ENCODE measurements at places on chromosomes 2 and 18. TPM values are rescaled to one million over a fixed set of nuclear protein-coding genes. Genes with fewer than 3 reads are reported as not detected.

The KCNS3 gene
- total RNA-seq = not detected

The CYP27C1 gene
- total RNA-seq = not detected

The MARCHF4 gene
- total RNA-seq = not detected

The CYP1B1 gene
- 24.3 TPM for total RNA-seq

The CELF4 gene
- total RNA-seq = not detected

The ASXL2 gene
- 38.9 TPM for total RNA-seq

DNA sequence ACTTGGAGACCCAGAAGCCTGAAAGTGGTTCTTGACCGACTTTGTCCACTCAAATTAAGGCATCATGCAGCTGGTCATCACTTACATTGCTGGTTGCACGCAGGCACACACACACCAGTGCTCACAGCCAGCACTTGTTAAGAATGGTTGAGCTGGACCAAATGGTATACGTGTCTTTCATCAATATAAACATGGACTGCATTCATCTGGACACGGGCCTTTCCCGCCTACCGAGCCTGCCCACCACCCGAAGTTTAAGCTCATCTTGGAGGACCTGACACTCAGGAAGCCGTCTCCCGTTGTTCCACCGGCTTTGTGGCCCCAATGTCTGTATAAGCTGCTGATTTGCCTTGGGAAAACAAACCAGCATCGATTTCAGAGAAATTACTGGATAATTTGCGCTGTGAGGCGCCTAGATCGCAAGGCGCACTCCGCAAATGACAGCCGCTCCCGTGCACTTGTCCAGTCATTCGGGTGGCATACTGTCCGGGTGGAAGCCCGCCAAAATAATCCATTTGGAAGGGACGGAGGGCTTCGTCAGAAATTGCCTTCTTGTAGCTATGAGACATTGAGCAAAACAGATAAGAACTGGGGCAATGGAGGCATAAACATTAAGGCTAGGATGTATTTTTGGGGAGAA, 40.1 kb upstream of the AKAIN1 start:
- peak overlapping the region; percentile 90 for H3K4me3 ChIP-seq
- no peaks in the 10 kb centered on the region for H3K27me3 ChIP-seq
- no peak for DNase-seq
- peak overlapping the region; percentile 99 for H3K27ac ChIP-seq
- peaks cover 26% of the 10 kb centered on the region for H3K4me1 ChIP-seq

DNA sequence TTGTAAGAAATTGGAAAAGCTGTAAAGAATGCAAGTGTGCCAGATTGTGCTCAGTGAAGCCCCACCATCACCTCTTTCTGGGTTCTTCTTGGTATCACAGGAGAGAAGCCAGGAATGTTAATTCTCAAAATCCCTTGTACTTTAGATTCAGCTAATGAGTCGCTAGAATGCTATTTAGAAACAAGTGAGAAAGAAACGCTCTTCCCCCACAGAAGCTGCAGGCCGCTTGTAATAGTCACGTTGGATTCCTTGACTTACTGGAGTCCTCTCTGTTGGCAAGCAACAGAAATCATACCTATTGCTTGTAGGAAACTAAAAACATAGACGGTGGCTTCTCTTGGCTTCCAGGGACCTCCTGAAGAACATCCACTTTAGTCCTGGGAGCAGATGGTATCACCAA, 375.6 kb upstream of the LRATD1 start:
- no peaks in the 10 kb centered on the region for H3K27me3 ChIP-seq
- DNase-seq = no peak

GRCh38 chr2:229087843-229088516, 183.1 kb downstream of the PID1 start:
- no peak for DNase-seq
- no peak overlapping the region for H3K4me3 ChIP-seq
- no peak overlapping the region for H3K27ac ChIP-seq
- no peaks in the 10 kb centered on the region for H3K27me3 ChIP-seq

DNA sequence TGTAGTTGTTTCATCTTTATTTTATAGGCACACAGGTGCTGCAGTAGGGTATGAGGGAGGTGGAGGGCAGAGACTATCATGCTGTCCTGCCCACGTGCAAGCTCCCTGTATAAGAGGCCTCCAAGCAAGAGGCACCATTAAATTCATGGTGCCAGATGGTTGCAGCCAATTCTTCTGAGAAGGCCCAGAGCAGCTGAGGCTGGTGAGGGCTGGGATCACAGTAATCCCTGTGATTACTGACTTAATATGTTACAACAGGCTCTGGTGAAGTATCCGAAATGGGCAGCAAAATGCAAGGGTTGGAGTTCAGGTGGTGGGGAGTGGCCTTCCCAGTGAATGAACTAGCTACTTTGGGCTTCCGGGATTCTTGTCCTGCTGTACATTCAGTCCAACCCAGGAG, 191.9 kb upstream of the SMAD2 start:
- no peak for DNase-seq
- peaks cover 24% of the 10 kb centered on the region for H3K4me1 ChIP-seq
- H3K27ac ChIP-seq = no peak overlapping the region

GRCh38 chr2:60440767-60441163, 112.7 kb downstream of the BCL11A start:
- H3K36me3 ChIP-seq = no peaks in the 10 kb centered on the region
- no peak overlapping the region for H3K27ac ChIP-seq
- no peak for DNase-seq
- no peak overlapping the region for H3K4me3 ChIP-seq

DNA sequence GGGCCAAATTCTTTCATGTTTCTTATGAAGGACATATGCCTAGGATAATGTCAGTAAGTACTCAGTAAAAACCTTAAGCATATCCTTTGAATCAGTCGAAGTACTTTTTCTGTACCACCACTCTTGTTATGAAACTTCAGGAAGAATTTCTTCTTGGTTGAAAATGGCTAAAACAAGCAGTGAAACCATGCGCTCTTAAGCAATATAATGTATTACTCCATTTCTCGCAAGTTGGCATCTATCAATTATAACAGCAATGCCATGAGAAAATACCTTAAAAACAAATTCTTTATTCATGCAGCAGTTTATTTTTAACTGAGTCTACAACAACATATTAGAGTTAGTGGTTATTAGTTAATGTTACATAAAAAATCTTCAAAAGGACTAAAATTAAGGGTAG, 41.0 kb downstream of the SLC66A3 start:
- H3K4me1 ChIP-seq = no peaks in the 10 kb centered on the region
- H3K36me3 ChIP-seq = peaks cover 5% of the 10 kb centered on the region
- no peak overlapping the region for H3K27ac ChIP-seq
- H3K27me3 ChIP-seq = no peaks in the 10 kb centered on the region
- DNase-seq = no peak

GRCh38 chr18:32042337-32042736, 23.7 kb downstream of the RNF125 start:
- DNase-seq = no peak
- H3K4me1 ChIP-seq = peaks cover 73% of the 10 kb centered on the region
- peak overlapping the region; percentile 62 for H3K27ac ChIP-seq
- H3K36me3 ChIP-seq = peaks cover 54% of the 10 kb centered on the region

DNA sequence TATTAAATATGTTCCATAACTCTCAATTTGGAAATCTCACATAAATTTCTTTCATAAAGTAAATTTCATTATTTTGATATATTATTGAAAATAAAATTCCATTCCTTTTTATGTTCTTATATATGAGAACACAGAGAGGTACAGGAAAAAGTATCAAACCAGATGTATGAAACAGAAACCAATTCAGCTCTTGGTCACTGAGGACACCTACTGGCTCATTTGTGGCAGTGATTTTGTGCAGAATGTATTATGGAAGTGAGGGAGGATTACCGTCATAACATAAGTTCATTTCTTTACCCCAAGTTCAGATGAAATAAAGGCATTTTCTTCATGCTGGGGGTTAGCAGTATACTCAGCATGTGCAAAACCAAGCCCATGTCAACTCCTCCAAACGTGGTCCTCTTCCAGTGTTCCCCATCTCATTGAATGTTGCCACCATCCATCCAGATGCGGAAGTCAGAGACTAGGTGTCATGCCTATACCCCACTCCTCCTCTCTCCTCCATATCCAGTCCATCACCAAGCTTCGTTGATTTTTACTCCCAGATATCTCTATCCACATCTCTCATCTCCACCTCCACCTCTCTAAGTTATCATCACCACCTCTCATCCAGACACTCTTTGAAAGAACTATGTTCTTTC, 41.7 kb upstream of the MALL start:
- peak; percentile 12 for DNase-seq
- no peak overlapping the region for H3K27ac ChIP-seq
- peaks cover 28% of the 10 kb centered on the region for H3K4me1 ChIP-seq
- peaks cover under 1% of the 10 kb centered on the region for H3K27me3 ChIP-seq
- H3K36me3 ChIP-seq = peaks cover 14% of the 10 kb centered on the region

DNA sequence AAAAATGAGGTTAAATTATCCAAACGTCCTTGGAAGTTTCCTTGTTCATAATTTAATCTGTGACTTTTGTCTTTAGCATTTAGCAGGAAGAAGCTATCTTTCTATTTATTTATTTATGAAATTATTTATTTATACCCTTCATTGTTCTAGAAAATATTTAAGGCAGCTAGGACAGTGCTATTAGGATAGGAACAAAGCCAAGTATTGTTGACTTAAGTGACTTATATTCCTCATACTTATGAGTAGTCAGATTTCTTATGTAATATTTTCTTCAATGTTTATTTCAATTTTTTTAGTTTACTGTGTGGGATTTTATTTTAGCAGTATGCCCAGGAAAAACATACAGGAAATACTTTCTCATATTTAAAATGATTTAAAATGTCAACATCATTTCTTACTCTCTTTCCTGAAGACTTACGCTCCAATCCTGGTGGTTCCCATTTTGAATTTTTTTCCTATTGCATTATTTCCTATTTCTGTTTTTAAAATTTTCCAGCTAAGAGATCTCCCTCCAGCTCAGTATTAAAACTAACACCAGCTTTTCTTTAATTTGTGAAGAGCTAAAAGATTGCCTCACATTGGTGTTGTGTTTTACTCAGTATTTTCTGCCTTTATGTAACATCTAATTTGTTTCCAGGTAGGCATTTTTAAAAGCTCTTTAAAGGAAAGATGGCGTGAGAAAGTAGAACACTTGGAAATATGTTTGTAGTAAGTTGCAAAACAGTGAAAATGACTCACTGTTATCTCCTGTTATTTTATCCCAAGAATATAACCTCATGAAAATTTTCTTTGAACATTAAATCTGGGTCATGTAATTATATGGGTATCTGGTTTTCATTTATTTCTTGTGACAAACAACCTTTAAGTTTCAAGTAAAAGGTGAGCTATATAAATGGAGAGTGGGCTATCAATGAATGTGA, 32.2 kb downstream of the MAPRE2 start:
- H3K27me3 ChIP-seq = no peaks in the 10 kb centered on the region
- peak overlapping the region; percentile 60 for H3K27ac ChIP-seq
- H3K36me3 ChIP-seq = peaks cover 2% of the 10 kb centered on the region
- H3K4me3 ChIP-seq = no peak overlapping the region
- no peak for DNase-seq

DNA sequence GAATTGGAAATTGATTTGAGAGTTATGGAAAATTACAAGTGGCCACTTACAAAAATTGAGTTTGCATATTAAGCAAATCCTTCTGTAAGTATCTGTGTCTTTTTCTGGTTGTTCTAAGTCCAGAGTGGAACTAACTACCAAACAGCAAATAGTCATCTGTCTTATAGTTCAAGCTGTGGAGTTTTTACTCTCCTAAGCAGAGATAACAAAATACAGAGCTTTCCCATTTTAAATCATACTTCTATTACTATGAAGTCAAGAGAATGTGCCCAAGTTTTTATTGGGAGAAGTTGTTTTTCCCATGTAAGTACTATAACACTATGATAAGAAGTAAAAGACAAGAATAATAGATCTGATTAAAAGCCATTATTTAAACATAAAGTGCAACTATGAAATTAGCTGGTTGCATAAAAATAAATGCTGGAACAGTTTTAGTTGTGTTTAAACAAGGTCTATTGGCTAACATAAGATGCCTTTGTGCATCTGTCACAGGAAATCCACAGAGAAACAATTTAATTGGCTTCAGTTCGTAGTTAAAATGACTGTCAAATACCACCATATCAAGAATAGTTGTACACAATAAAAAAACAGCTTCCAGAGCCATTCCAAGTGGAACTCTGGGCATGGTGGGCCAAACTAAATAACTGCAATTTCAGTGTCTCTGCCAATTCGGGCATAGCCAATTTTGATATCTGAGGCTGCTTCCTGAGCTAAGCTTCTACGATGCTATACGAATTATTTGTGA, 1467.4 kb upstream of the NXPH2 start:
- no peaks in the 10 kb centered on the region for H3K4me1 ChIP-seq
- no peaks in the 10 kb centered on the region for H3K36me3 ChIP-seq
- H3K4me3 ChIP-seq = no peak overlapping the region
- no peak overlapping the region for H3K27ac ChIP-seq
- no peaks in the 10 kb centered on the region for H3K27me3 ChIP-seq

GRCh38 chr2:171307560-171307959, 126.2 kb downstream of the METTL8 start:
- H3K4me3 ChIP-seq = no peak overlapping the region
- no peaks in the 10 kb centered on the region for H3K27me3 ChIP-seq
- DNase-seq = no peak
- peaks cover 12% of the 10 kb centered on the region for H3K36me3 ChIP-seq
- H3K4me1 ChIP-seq = no peaks in the 10 kb centered on the region

GRCh38 chr2:88227446-88227845, 57.3 kb downstream of the THNSL2 start:
- peaks cover 10% of the 10 kb centered on the region for H3K27me3 ChIP-seq
- no peaks in the 10 kb centered on the region for H3K36me3 ChIP-seq
- DNase-seq = no peak
- H3K4me1 ChIP-seq = no peaks in the 10 kb centered on the region
- H3K27ac ChIP-seq = no peak overlapping the region
